ENCODE measurements at places on chromosomes 7 and 10. TPM values are rescaled to one million over a fixed set of nuclear protein-coding genes. Genes with fewer than 3 reads are reported as not detected.

GRCh38 chr7:79988653-79989052, 146.0 kb upstream of the GNAI1 start:
- DNase-seq: peak; percentile 76

DNA sequence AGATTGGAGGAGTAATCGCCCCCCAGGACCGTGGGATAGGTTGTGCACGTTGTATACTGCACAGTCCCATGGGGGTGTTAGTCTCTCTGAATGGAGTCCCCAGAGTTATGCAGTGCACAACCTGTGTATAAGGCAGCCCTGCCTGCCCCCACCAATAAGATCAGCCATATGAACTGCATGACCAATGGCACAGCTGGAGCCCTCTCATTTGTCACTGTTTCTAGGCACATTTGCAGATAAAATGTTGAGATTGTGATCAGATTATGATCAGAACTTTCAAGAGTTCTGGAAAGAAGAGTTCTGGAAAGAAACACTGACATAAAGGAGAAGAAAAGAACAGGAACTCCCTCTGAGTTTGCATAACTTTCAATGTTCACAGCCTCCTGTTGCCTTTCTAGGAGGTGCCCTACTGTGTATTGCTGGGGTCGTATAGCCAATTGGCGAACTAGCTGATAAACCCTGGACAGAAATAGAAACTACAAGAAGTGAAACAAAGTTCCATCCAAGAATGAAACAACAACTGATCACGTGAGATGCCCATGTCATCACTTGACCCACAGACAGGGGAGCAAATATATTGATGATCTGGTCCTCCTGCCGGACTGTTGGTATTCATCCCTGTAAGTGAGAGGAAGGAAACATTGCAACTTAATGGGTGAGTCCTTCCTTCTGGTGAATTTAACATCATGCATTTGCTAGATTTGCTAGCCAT, 49.6 kb upstream of the TOMM7 start:
- DNase-seq: no peak

The ZC3HAV1L gene
- 8.7 TPM for total RNA-seq

GRCh38 chr10:94680544-94680943, 3.0 kb upstream of the CYP2C18 start:
- DNase-seq: peak; percentile 2

- no peak for DNase-seq
Measured at GRCh38 chr10:14382022-14382421, 51.3 kb upstream of the FRMD4A start.

DNA sequence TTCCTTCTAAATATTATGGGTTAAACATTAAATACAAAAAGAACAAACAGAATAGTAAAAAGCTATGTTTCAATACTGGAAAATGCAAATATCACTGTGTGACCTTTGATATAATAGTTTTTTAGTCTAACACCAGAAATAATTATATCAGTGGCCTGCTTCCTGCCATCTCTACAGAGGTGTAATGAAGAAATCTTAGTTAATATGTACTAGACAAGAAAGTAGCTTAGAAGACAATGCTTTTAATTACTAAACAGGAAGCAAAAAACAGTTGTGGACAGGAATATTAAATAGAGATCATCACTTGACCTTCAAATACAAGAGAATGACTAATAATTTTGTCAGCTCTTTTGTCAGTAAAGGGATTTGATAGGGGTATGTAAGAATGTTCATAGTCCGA, 47.4 kb upstream of the LRRN3 start:
- DNase-seq: no peak

- DNase-seq: no peak
Measured at GRCh38 chr10:14648005-14648765, 126.5 kb downstream of the FAM107B start.

DNA sequence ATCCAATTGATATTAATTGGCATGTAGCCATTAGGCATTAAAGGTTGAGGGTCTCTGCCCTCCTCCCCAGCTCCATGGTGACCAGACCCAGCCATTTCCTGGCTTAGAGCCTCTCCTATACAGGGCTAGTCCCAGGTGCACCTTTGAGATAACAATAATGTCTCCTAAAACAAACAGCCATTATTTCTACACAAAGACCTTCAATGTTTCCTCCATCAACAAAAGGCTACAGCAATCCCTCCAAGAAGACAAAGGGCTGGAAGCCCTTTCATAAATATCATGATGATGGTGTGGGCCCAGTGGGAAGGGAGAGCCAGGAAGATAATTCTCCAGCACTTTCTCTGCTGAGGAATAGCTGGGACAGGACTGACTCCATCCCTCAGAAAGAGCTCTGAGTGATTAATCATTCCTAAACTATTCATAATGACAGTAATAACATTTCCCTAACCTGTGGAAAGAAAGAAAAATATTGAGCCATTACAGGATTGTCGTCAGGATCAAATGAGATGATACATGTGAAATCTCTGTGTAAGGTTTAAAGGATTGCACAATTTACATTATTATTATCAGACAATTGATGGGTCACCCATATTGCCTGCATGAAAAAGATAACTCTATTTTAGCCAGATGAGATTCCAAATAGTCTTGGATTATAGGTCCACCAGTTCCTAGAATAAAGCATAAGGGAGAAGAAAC, 10.2 kb downstream of the PKD2L1 start:
- DNase-seq: no peak

DNA sequence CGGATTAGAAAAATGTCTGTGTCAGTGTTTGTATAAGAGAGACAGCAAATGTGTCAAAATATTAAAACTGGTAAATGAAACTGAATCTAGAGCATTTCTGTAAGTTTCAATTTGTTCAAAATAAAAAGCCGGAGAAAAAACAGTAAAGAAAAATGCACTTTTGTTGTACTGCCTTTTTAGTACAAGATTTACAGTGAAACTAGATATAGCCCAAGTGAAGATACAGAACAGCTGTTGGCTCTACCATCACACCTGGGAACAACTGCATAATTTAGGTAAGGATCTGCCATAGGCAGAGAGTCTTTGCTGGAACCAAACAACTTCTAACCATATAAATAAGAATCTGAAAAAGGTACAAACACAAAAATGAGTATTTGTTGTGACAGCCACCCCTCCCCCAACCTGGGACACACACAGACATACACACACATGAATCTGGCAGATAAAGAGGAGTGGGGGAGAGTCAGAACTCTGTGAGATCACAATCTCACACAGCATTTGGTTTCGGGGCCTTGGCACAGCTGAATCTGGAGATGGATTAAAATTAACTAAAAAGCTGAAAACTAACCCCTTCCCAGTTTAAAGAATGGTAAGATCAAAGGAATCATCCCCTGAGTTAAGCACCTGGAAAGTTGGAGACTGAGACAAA, 54.8 kb downstream of the DPY19L1 start:
- no peak for DNase-seq

DNA sequence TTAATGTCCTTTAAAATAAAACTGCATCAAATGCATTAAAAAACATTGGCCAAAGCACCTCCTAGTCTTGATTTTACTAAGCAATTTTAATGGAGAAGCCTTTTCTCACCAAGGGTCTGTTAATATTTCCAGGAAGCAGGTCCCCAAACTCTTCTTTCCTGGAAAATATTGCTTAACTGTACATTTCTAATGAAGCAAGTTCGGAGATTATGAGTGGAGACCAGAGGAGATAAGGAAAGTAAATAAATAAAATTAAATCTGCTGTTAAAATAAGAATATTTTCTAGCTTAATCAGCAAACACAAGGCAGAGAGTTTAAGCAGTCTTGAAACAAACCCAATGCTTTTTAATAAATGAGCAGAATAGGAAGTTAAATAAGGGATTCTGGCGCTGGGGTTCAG, 322.4 kb downstream of the PTEN start:
- DNase-seq: no peak

DNA sequence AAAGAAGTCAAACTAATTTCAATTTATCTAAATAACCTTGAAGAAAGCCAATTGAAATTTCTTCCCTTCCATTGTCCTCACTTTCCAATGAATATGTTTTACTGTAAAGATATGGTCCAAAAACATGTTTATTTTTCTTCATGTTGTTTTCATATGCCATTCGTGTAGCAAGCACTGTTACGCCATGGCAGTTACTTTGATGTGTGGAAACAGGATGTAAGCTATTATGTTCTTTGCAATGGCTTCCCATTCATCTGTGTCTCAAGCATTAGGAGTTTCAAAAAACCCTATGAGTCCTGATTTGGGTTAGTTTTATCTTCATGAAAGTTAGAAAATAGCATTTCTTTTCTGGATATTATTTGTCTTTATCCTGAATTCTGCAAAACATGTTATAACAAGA, 31.0 kb downstream of the GPR141 start:
- DNase-seq: no peak

DNA sequence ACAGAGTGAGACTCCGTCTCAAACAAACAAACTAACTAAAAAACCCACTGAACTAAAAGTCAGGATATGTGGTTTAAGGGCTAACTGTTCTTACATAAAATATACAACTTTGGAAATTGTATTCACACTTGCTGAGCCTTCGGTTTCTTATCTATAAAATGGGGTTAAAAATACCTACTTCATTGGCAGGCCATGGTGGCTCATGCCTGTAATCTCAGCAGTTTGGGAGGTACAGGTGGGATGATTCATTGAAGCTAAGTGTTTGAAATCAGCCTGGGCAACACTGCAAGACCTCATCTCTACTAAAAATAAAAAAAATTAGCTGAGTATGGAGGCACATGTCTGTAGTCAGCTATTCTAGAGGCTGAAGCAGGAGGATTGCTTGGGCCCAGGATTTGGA, 115.4 kb upstream of the KLF6 start:
- no peak for DNase-seq

The DNTT gene
- not detected for total RNA-seq

- no peak for DNase-seq
Measured at GRCh38 chr7:52021343-52021742, 704.7 kb upstream of the COBL start.

The IL15RA gene
- total RNA-seq: 5.9 TPM

DNA sequence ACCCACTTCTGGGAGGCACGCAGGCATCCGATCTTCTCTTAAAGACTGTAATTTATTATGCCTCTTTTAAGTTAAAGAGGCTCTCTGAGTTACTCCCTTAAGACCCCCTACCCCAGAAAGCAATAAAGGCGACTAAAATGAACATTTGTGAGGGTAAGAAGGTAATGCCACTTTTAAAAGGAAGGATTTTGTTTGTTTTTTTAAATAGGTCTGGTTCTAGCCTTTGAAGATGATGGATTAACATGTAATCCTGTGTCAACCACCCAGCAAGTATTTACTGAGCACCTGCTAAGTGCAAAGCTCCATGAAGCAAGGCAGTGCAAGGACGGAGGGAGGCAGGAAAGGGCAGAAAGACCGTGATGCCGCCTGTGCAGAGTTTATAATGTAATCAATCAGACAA, 26.1 kb downstream of the SH3PXD2A start:
- no peak for DNase-seq

The TLL2 gene
- total RNA-seq: 0.18 TPM

DNA sequence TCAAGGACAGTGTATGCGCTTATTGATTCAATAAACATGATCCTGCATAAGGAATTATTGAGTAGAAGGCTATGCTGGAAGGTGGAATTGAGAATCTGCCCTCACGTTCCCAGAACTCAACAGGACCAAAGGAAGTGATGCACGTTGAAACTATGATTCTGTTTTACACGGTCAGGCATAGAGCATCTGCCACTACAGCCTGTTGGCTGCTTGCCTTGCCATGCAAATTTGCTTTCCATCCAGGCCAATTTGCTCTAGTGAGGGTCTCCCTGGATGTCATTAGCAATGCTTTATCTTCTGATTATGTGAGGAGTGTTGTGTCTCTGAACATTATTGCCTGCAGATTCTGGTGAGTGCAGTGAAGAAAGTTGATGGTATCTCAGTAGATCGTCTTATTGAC, 132.9 kb downstream of the ADRA2A start:
- no peak for DNase-seq

- no peak for DNase-seq
Measured at GRCh38 chr7:24298696-24299095, 14.7 kb downstream of the NPY start.

The HUS1 gene
- 23.2 TPM for total RNA-seq

DNA sequence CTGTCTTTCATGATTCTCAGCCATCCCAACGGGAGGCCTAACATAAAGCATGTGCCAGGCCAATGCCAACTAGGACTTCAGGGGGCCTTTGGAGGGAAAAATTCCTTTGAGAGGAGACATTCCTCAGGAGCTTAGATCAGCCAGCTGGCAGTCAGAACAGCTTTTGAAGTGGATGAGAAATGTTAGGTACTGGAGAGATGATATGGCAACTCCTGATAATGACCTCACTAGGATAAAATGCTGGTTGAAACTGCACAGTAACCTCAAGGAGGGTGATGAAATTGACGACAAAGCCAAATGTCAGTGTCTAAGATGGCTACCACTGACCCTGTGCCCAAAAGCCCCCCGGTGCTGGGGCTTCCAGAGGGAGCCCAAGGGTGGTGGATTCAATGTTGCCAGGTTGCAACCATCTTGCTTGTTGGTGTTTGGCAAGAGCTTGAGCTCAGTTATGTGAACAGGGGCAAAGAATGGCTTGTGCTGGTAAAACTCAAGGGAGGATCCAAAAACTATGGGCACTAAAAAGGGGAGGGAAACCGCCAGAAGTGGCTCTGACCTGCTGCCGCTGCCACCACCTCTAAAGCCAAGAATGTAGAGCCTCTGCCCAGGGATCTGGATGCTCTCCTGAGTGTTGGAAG, 121.2 kb downstream of the UBE2H start:
- DNase-seq: peak; percentile 76

- no peak for DNase-seq
Measured at GRCh38 chr7:148588168-148588567, 2.4 kb upstream of the C7orf33 start.

The KLF14 gene
- not detected for total RNA-seq

DNA sequence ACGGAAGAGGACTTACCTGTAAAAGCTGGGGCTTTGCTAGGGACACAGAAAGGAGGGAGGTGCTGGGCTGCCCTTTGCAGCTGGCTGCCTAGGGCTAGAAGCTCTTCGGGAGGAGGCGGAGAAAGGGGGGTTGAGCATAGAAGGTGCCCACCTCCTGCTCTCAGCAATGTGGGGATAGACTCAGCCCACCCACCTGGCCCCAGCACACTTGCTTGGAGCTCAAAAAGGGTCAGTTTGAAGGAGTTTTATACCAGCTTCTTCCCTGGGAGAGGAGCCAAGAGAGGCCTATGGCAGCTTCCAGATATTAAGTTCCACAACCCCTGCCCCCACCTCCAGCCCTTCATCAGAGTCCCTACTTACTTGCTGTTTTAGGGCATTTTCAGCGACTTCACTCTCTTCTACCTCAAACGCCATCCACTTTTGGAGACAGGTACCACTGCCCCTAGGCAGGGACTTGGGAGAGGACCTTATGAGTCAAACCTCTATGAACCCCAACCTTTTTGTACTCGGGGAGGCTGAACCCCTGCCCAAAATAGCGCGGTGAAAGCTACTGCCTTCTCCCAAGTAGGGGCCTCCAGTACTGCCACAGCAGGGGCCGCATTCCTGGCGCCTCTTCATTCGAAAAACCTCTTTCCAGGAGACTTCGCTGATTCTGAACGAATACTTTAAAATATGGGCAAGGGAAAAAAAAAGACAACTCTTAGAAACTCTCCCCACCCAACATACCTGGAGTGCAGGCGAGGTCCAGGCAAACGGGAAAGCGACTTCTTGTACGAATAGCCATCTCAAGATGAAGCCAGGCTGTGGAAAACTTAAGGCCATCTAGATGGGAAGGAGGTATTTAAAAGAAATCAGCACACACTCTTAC, 1.2 kb upstream of the EVX1 start:
- no peak for DNase-seq

GRCh38 chr7:45890902-45891461, 2.7 kb downstream of the IGFBP1 start:
- DNase-seq: peak; percentile 78
